ENCODE measurements at places on chromosomes 12 and 14. TPM values are rescaled to one million over a fixed set of nuclear protein-coding genes. Genes with fewer than 3 reads are reported as not detected.

Gene RASAL1
- 0.32 TPM for total RNA-seq

Gene LARP4
- 48.9 TPM for total RNA-seq

Gene RD3L
- total RNA-seq = not detected

Gene NINJ2
- total RNA-seq = 0.61 TPM

Gene FGF23
- total RNA-seq = not detected

Gene DLGAP5
- total RNA-seq = 30.7 TPM

Gene ZFHX2
- total RNA-seq = 0.95 TPM

Gene ITGA5
- 312 TPM for total RNA-seq

Gene ANO4
- total RNA-seq = 0.20 TPM
